ENCODE measurements at places on chromosomes 11 and 22. TPM values are rescaled to one million over a fixed set of nuclear protein-coding genes. Genes with fewer than 3 reads are reported as not detected.

Gene TSSK2
- not detected for total RNA-seq

Gene LRRN4CL
- total RNA-seq: 0.17 TPM

Gene OR5P2
- not detected for total RNA-seq

Gene ANO5
- total RNA-seq: not detected

Gene TYR
- not detected for total RNA-seq

Gene XKR3
- not detected for total RNA-seq

Gene IGF2
- 1.5 TPM for total RNA-seq

Gene CD44
- total RNA-seq: 550 TPM

GRCh38 chr11:729492-730074, 17.7 kb upstream of the TALDO1 start:
- H3K36me3 ChIP-seq: no peaks in the 10 kb centered on the region
- H3K27me3 ChIP-seq: peaks cover 5% of the 10 kb centered on the region
- H3K27ac ChIP-seq: no peak overlapping the region
- H3K4me3 ChIP-seq: no peak overlapping the region
- DNase-seq: no peak

- H3K4me1 ChIP-seq: peaks cover 18% of the 10 kb centered on the region
- no peak for DNase-seq
- no peak overlapping the region for H3K4me3 ChIP-seq
- H3K27me3 ChIP-seq: peaks cover 23% of the 10 kb centered on the region
- no peak overlapping the region for H3K27ac ChIP-seq
- H3K36me3 ChIP-seq: no peaks in the 10 kb centered on the region
These were observed 22.0 kb upstream of the ZC3H12C start for GRCh38 chr11:110071197-110071596.

DNA sequence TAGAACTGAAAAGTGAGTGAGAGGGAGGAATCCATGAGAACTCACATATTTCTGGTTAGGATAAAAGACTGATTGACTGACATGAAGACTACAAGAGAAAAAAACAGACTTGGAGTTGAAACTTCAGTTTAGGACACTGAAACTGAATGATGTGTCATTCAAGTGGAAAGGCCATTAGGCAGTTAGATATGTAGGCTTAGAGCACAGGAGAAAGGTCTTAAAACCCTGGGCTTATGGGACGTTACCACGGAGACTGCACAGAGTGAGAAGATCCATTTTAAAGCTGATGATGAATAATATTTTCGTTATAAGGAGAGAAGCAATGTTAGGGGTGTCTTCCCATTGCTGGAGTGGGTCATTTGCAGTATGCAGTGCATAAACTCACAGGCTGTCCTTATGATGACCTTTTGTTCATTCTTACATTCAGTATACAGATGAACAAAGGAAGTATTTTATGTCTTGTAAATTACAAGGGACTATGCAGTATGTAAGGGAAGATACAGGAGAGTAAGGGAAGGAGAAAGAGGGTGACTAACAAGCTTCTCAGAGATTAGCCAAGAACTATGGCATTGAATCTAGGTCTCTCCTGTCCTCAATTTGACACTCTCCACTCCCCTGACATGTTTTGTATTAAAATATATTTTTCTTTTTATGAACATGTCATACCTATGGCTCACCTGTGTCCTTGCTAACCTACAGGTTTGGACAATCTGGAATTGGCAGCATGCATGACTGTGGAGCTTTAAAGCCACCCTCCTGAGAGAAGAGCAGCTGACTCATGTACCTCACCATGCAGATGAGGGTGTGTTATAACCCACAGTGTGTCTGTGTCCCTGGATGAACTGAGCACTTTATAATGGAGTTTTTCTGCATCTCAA, 63.7 kb downstream of the MAML2 start:
- no peak overlapping the region for H3K27ac ChIP-seq
- peaks cover 7% of the 10 kb centered on the region for H3K36me3 ChIP-seq
- no peak overlapping the region for H3K4me3 ChIP-seq
- H3K4me1 ChIP-seq: peaks cover 40% of the 10 kb centered on the region
- DNase-seq: no peak
- no peaks in the 10 kb centered on the region for H3K27me3 ChIP-seq

DNA sequence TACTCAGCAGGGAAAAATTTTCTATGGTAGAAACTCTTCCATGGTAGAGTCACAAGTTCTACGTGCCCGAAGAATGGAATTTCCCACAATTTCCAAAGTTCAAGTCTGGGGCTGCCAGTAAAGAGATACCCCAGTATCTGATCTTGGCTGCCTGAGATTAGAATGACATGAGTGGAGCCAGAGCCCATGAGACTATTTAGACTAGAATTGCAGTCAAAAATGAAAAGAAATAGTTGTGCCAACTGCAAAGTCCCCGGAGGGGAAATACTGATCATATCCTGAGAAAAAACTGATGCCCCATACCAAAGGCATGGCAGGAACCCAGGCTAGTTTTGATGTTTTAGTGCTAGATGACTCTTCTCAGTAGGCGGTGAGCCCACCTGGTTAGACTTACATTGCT, 11.2 kb downstream of the MAJIN start:
- H3K36me3 ChIP-seq: no peaks in the 10 kb centered on the region
- no peak for DNase-seq
- peaks cover 9% of the 10 kb centered on the region for H3K27me3 ChIP-seq
- no peak overlapping the region for H3K27ac ChIP-seq
- no peak overlapping the region for H3K4me3 ChIP-seq

- no peaks in the 10 kb centered on the region for H3K4me1 ChIP-seq
- no peak overlapping the region for H3K27ac ChIP-seq
- peaks cover 13% of the 10 kb centered on the region for H3K27me3 ChIP-seq
- no peak for DNase-seq
- H3K36me3 ChIP-seq: no peaks in the 10 kb centered on the region
These were observed 7.3 kb downstream of the ARHGAP8 start for GRCh38 chr22:44759430-44760310.

- H3K27me3 ChIP-seq: peaks cover 5% of the 10 kb centered on the region
- DNase-seq: no peak
- H3K4me3 ChIP-seq: no peak overlapping the region
- no peak overlapping the region for H3K27ac ChIP-seq
- H3K4me1 ChIP-seq: no peaks in the 10 kb centered on the region
- no peaks in the 10 kb centered on the region for H3K36me3 ChIP-seq
These were observed 20.3 kb downstream of the WNT11 start for GRCh38 chr11:76185931-76186401.

- no peak overlapping the region for H3K27ac ChIP-seq
- no peak for DNase-seq
- peaks cover 3% of the 10 kb centered on the region for H3K27me3 ChIP-seq
- no peaks in the 10 kb centered on the region for H3K4me1 ChIP-seq
These were observed 77.8 kb upstream of the SNX19 start for GRCh38 chr11:130994043-130994442.

DNA sequence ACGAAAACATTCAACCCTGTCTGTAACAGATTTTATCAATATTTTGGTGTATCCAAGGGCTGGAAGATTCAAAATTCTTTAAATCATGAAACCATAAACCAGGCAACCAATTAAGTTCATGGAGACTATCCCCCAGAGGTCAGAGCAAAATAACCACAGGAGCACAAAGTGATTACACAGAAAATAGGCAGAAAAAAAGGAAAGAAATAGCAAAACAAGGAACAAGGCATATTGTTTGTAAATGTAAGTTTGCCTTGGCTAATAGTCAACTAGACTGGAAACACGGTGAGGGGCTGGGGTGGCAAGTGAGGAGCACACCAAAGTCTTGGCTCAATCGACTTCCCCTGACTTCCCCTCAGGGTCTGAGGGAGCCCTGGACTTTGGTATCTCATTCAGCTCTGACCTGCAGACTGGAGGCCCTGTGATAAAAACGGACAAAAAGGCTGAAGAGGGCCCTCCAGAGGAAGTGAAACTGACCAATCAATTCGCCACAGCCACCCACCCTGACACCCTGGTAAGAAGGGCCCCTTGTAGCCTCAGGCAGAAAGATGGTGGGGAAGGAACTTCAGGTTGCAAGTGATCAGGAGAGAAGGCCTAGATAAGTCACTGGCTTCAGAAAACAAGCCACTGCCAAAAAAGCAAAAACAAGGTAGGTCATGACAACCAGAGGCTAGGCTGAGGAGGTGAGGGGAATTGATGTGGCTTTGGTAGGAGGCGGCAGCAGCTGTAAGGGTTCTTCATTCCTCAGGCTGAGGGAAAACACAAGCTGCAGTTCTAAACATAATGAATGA, 1.8 kb downstream of the SIK3 start:
- H3K4me1 ChIP-seq: peaks cover 70% of the 10 kb centered on the region
- peak; percentile 40 for DNase-seq
- H3K4me3 ChIP-seq: peak overlapping the region; percentile 100

DNA sequence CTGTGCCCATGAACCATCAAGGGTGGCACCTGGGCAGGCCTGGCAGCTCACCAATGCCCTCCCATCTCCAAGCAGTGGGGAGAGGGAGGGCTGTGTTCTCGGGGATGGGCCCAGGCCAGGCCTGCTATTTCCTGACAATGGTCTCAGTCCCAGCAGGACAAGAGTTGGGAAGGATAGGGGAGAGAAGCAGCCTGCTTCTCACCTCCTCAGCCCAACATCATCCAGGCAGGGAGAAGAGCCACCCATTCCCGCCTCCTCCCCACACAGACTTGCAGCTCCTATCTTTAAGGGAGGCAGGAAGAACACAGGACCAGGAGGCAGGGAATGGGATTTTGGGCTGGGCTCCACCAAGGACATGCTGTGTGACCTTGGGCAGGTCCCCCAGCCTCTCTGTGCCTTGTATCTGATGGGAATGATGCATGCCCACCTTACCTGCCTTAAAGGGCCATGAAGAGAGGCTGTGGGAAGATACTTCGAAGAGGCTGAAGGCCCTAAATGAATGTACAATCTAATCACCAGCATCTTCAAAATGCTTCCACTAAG, 108.7 kb downstream of the DSCAML1 start:
- no peaks in the 10 kb centered on the region for H3K36me3 ChIP-seq
- no peak for DNase-seq
- no peak overlapping the region for H3K27ac ChIP-seq
- H3K4me3 ChIP-seq: no peak overlapping the region

GRCh38 chr11:10287766-10288715, 6.0 kb downstream of the SBF2 start:
- DNase-seq: no peak
- H3K27ac ChIP-seq: no peak overlapping the region
- peaks cover 10% of the 10 kb centered on the region for H3K4me1 ChIP-seq
- H3K27me3 ChIP-seq: peaks cover 35% of the 10 kb centered on the region
- H3K36me3 ChIP-seq: no peaks in the 10 kb centered on the region

- H3K27ac ChIP-seq: peak overlapping the region; percentile 99
- H3K4me1 ChIP-seq: peaks cover 87% of the 10 kb centered on the region
- no peak for DNase-seq
- H3K4me3 ChIP-seq: peak overlapping the region; percentile 99
- H3K36me3 ChIP-seq: peaks cover 81% of the 10 kb centered on the region
These were observed 4.5 kb downstream of the RAC2 start for GRCh38 chr22:37239336-37240239.

DNA sequence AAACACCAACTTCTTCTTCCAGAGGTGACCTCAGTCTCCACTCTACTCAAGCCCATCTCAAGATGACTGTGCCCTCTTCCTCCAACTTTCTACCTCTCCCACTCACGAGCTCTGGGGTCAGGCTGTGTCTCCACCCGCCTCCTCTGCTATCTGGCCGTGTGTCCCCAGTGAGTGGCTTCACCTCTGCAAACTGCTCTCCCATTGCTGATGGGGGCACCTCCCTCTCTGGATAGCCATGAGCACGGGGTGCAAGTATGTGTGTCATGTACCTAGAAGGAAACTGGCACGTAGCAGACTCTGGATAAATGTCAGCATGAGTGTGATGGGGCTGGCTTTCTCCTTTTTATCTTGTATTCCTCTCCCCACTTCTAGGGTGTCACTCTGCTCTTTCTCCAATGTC, 18.3 kb upstream of the RAC2 start:
- no peak overlapping the region for H3K4me3 ChIP-seq
- peaks cover 3% of the 10 kb centered on the region for H3K36me3 ChIP-seq
- H3K4me1 ChIP-seq: peaks cover 36% of the 10 kb centered on the region
- no peak for DNase-seq

DNA sequence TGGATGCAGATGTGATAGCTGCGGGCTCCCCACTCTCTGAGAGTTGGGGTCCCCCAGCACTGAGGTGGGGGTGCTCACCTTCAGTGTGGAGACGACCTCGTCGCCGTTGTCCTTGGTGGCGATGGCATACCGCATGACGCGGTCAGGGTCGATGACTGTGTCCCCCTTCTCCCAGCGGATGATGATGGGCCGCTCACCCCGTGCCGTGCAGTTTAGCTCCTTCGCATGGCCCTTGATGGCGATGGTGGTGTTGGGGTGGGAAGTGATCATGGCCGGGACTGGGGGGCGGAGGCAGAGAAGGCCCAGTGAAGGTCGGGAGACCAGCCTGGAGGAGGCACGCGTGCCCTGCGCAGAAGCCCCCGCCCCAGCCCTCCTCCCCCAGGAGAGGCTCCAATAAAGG, 154.2 kb downstream of the CEP164 start:
- no peaks in the 10 kb centered on the region for H3K27me3 ChIP-seq
- H3K4me3 ChIP-seq: no peak overlapping the region
- no peak overlapping the region for H3K27ac ChIP-seq
- no peaks in the 10 kb centered on the region for H3K4me1 ChIP-seq

DNA sequence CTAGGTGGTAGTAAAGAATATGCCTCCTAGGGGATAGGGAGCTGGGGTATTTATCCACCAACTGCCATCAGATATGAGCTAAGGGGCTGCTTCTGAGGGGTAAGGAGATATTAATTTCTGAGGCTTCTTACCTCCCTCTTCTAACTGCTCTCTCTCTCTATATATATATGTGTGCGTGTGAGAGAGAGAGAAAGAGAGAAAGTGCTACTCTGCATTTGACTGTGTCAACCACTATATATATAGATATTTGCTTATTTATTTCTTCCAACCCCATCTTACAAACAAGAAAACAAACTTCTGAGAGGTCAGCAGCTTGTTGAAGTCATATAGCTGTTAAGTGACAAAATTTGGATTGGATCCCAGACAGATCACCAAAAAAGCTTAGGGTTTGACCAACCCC, 5.9 kb upstream of the HEPACAM start:
- DNase-seq: no peak
- no peaks in the 10 kb centered on the region for H3K36me3 ChIP-seq
- no peaks in the 10 kb centered on the region for H3K4me1 ChIP-seq
- H3K27me3 ChIP-seq: peaks cover 8% of the 10 kb centered on the region

GRCh38 chr11:102478673-102479299, 26.2 kb upstream of the TMEM123 start:
- H3K36me3 ChIP-seq: no peaks in the 10 kb centered on the region
- H3K27ac ChIP-seq: no peak overlapping the region
- DNase-seq: no peak
- H3K4me1 ChIP-seq: peaks cover 48% of the 10 kb centered on the region
- H3K4me3 ChIP-seq: no peak overlapping the region
- no peaks in the 10 kb centered on the region for H3K27me3 ChIP-seq

DNA sequence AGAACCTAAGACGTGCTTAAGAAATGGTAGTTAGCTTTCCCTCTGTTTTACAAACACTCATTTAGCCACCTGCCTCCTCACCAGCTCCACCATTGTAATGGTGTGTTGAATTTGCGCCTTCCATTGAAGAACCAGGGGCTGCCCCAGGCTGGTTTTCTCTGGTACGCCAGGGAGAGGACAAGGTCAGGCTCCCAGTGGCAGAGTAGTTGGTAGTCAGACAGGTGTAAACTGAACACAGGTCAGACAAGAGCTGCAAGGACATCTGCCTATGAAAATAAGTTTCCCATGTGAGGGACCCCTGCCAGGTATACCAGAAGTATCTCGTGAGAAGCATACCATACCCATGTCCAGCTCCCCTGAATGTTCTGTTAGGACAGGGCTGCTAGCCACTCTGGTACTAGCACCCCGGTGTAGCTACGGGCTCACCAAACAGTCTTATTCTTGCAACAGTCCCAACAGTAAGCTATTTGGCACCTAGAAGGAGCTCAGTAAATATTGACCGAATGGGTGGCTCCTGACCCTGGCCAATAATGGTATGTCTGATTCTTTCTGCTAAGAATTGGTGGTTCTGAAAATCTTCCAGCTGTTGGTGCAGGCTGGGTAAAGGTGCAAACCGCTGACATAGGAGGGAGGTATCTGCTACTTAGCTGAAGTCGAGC, 359.0 kb downstream of the LARGE1 start:
- no peak overlapping the region for H3K27ac ChIP-seq
- no peak overlapping the region for H3K4me3 ChIP-seq
- H3K4me1 ChIP-seq: no peaks in the 10 kb centered on the region
